ENCODE measurements at places on chromosomes 11 and 22. TPM values are rescaled to one million over a fixed set of nuclear protein-coding genes. Genes with fewer than 3 reads are reported as not detected.

GRCh38 chr22:44752285-44753188 lies at the start of gene ARHGAP8:
TSS of gene ARHGAP8 (plus strand) at chr22:44752575. CDS start at chr22:44786528, 33,953 bp downstream.
- peak; percentile 87 for DNase-seq

DNA sequence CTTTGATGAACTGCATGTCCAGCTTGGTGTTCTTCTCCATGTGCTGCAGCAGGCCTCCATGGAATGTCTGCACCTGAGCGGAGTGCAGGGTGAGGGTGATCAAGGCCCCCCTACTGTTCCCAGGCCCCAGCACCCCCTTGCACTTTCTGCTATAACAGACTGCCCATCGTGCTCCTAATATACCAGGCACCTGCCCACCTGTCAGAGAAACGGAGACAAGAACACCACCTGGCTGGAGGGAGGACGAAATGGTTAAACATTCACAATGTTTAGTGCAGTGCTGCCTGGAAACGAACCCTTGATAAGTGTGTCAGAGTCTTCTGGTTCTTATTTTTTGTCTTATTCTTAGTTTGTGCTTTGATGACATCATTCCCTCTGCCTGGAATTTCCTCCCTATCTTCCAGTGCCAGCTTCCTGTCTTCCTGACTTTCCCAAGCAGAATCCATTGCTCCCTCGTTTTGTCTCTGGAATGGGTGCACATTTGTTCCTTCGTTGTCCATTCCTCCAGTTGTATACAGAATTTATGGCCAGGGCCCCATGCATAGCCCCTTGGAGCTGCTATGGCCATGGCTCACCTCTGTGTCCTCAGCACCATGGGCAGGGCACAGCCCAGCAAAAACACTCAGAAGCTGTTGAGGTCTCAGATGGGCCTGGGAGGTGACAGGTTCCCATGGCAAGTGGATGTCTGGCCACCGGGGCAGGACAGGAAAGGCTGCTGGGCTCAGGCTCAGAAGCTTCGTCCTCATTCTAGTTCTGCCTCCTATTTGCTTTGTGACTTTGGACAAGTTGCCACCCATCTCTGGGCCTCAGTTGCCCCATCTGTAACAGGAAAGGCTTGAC lies 11.9 kb downstream of the BAIAP2L2 start:
- DNase-seq = no peak

The CARNS1 gene
- total RNA-seq = 2.7 TPM

- DNase-seq = no peak
These were observed 2.4 kb upstream of the SLC15A3 start for GRCh38 chr11:60954421-60954820.

- peak; percentile 70 for DNase-seq
These were observed 32.2 kb downstream of the GNB1L start for GRCh38 chr22:19822301-19823117.

- DNase-seq = peak; percentile 45
These were observed 37.9 kb downstream of the B3GAT1 start for GRCh38 chr11:134374171-134374570.

DNA sequence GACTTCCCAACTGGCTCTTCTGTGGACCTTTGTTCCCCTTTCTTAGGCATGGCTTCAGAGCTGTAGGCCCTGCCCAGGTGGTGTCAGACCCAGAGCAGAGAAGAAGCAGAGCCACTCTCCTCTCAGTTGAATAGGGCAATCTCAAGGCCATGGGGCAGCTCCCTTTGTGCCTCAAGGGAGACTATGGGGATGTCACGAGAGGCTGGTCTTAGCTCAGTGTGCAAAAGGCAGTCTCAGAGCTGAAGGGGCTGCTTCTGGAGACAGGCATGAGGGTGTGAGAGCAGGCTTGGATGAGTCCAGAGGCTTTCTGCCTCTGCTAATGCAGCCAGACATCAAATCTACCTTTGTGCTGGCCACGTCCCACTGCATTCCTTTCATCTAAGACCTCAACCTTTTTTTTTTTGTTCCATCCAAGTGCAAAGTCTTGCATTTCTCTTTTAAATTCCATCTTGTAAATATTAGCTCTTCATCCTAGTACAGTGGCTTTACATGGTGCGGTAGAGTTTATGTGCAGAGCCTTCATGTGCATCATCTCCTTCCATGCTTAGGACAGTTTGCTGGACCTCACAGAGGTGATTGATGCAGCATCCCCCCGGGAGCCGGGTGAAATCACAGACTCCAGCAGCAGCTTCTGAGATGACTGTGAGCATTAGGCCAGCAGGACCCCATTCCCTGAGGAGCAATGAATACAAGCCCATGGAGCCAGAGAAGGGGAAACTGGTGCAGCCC lies 34.2 kb upstream of the FCHSD2 start:
- no peak for DNase-seq

The GPHA2 gene
- not detected for total RNA-seq

- DNase-seq = no peak
These were observed 527.1 kb upstream of the CCDC90B start for GRCh38 chr11:83813296-83813695.

The TMEM86A gene
- 6.3 TPM for total RNA-seq

The PVALB gene
- total RNA-seq = 2.5 TPM

The ATP6V1E1 gene
- 133 TPM for total RNA-seq

DNA sequence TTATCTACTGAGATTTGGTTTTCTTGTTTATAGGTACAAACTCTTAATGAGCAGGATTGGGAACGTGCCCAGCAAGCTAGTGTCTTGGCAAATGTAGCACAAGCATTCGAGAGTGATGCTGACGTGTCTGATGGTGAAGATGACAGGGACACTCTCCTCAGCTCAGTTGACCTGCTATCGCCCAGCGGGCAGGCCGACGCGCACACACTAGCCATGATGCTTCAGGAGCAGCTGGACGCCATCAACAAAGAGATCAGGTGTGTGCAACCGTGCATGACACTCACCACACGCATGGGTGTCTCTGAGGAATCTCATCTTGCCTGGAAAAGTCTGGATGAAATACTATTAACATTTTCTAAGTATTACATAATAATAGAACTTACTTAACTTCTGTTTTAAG lies 54.7 kb upstream of the CTTN start:
- DNase-seq = no peak

DNA sequence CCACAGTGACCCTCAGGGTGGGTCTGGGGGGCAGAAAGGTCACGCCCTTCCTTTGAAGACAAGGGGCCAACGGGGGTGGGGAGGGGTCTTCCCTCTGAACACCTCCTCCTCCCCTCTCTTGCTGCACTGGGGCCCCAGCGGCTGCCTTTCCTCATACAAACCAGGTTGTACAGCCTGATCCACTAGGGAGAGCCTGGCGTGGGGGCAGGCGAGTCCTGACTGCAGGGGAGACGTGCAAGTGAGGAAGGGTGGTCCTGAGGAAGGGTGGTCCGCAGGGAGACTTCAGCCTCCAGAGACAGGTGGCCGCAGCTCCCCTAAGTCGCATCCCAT lies 43.6 kb upstream of the LINC01488 start:
- no peak for DNase-seq

GRCh38 chr11:86980086-86980796 lies 25.0 kb upstream of the FZD4 start:
- no peak for DNase-seq

GRCh38 chr11:120995184-120995583 lies 28.7 kb upstream of the TBCEL start:
- no peak for DNase-seq

DNA sequence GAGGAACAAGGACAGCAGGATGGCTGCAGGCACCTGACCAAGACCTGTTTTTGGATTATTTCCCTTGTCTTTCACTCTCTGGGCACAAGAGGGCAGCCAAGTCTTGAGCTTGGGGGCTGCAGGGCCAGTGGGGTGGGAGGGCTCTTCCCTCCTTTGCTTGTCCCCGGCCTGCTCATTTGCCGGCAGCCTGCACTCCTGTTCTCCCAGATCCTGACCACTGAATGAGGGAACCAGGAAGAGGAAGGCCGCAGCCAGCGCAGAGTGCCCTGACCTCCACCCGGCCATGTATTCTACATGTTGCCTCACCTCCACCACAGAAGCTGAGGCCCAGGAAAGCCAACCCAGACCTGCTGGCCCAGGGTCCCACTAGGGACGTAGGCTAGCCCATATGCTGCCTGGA lies 15.5 kb upstream of the NNMT start:
- peak; percentile 85 for DNase-seq

- DNase-seq = no peak
These were observed 12.7 kb downstream of the STK33 start for GRCh38 chr11:8581300-8581699.

DNA sequence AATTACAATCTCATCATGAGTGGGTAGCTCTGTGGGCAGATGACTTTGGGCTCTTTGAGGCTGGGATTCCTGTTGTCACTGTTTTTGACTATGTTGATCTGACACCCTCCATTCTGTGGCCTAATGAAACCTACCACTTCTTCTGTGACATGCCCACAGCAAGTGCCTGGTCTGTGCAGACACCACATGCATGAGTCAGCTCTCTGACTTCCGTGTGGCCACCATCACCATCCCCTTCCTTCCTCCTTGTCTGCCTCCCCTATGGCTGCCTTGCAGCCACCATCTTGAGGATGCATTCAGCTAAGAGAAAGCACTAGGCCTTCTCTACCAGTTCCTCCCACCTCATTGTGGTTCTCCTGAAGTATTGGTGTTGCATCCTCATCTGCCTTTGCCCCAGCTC lies 15.3 kb upstream of the OR10V1 start:
- DNase-seq = no peak

The APOL4 gene
- 14.3 TPM for total RNA-seq

- DNase-seq = no peak
These were observed 9.4 kb downstream of the FHIP1B start for GRCh38 chr11:6225024-6225423.

DNA sequence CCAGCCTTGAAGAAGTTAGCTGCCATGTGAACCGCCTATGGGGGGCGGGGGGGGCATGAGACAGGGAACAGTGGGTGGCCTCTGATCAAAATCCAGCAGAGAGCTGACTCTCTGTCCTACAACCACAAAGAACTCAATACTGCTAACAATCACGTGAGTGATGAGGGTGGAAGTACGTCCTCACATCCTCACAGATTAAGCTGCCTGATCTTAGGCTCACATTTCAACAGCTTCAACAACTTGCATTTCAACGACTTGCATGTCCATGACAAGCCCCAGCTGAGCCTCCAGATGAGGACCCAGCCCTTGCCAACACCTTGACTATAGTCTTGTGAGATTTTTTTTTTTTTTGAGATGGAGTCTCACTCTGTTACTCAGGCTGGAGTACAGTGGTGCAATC lies 51.6 kb downstream of the CLMP start:
- no peak for DNase-seq

The OR56A1 gene
- total RNA-seq = not detected

GRCh38 chr22:20885557-20886323 lies 26.9 kb downstream of the SNAP29 start:
- peak; percentile 92 for DNase-seq

GRCh38 chr11:127790592-127790991 lies 790.0 kb upstream of the KIRREL3 start:
- no peak for DNase-seq

DNA sequence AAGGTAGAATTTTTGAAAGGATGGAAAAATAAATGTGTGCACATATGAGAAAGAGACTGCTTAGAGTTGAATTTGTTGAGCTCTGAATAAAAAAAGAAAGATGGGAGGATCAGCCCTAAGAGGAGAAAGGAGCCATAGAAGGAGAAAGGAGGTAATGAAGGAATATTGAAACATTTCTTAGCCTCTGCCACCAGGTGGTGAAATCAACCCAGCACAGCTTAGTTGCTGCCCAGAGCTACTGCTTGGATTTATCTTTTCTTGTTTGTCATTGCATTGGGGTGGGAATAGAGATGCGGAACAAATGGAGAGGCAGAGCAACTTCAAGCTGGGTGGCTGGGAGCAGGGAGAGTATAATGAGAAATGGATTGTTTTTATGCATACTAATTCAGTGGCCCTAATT lies 80.4 kb downstream of the SERGEF start:
- no peak for DNase-seq

DNA sequence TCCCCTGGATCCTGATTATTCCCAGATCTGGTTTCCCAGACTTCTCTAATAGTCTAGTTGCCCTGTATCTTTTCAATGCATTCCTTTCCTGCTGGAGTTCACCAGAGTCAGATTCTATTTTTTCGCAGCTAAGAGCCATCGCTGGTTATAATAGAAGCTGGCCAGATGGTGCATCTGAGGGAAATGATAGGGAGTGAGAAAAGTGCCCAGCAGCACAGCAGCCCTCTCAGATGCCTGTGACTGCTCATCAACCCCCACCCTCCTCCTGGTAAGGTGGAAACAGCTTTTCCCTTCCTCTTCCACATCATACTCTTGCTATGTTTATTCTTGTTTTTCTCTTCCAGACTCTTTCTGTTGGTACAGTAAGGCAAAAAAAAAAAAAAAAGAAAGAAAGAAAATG lies 12.8 kb downstream of the OR8A1 start:
- no peak for DNase-seq

DNA sequence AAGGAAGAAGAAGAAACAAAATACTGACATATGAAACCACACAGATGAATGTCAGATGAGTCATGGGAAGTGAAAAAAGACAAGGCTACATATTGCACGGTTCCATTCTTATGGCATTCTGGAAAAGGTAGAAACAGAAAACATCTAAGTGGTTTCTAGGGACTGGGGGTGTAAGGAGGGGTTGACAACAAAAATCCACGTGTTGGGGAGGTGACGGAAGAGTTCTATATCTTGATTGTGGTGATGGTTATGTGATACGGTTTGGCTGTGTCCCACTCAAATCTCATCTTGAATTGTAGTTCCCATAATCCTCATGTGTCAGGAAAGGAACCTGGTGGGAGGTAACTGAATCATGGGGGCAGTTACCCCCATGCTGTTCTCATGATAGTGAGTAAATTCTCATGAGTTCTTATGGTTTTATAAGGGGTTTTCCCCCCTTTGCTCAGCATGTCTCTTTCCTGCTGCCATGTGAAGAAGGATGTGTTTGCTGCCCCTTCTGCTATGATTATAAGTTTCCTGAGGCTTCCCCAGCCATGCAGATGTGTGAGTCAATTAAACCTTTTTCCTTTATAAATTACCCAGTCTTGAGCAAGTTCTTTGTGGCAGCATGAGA lies 6.4 kb upstream of the ARFGAP3 start:
- no peak for DNase-seq

- DNase-seq = no peak
These were observed 750 bp upstream of the NAT10 start for GRCh38 chr11:34104680-34105078.

GRCh38 chr11:73465023-73465675 lies 89.0 kb downstream of the RELT start:
- DNase-seq = no peak

- DNase-seq = no peak
These were observed 1454.7 kb downstream of the FAM181B start for GRCh38 chr11:81278991-81279390.

The POU2AF1 gene
- 2.5 TPM for total RNA-seq

The MRGPRF gene
- 13.2 TPM for total RNA-seq

The CARD18 gene
- not detected for total RNA-seq

DNA sequence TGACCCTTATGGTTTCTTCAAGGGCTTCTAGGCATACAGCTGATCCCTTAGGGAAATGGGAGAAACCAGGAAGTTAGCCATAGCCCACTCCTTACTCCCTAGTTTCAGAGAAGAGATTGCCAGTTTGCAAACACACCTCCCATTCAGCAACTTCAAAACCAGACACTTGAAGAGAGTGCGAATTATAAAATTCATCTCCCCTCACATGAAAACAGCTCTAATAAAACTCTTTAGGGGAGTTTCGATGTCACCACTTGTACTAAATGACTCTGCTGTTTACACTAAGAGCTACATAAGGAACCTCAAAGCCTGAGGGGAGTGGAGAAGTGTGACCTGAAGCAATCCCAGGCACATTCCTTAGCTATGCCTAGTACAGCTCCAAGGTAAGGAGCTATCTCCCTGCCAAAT lies 8.3 kb downstream of the LGR4 start:
- no peak for DNase-seq

Data from upper lobe of right lung (tissue), 1 donor.